Purkinje cell (primary cell): ENCODE measurements at places on chromosomes 7 and 10. TPM values are rescaled to one million over a fixed set of nuclear protein-coding genes. Genes with fewer than 3 reads are reported as not detected.

The AOC1 gene
- not detected in 2 replicates for polyA plus RNA-seq

The NEUROG3 gene
- polyA plus RNA-seq: not detected in 2 replicates

The IDI2 gene
- not detected in 2 replicates for polyA plus RNA-seq

The ADAM12 gene
- polyA plus RNA-seq: 1.7 and 2.5 TPM in 2 replicates
